ENCODE measurements at places on chromosomes 12 and 14. TPM values are rescaled to one million over a fixed set of nuclear protein-coding genes. Genes with fewer than 3 reads are reported as not detected.

Gene SLC6A15
- 0.82 TPM for polyA plus RNA-seq

Gene NXPH4
- 3.3 TPM for polyA plus RNA-seq

Gene NEUROD4
- polyA plus RNA-seq: not detected

Gene GYS2
- 0.32 TPM for polyA plus RNA-seq

Gene HOXC11
- 3.0 TPM for polyA plus RNA-seq

Gene SLC22A17
- polyA plus RNA-seq: 57.0 TPM

Gene PTPN11
- polyA plus RNA-seq: 72.0 TPM

Gene NTN4
- 102 TPM for polyA plus RNA-seq

Gene TMBIM4
- polyA plus RNA-seq: 159 TPM

Gene CRIP1
- 32.8 TPM for polyA plus RNA-seq

Gene PRR13
- 177 TPM for polyA plus RNA-seq

Gene KRT82
- not detected for polyA plus RNA-seq

Gene PLEKHG7
- 1.0 TPM for polyA plus RNA-seq

Gene CIROP
- 0.05 TPM for polyA plus RNA-seq

Gene TMTC1
- polyA plus RNA-seq: 23.9 TPM

Gene ITGB7
- 1.3 TPM for polyA plus RNA-seq

Gene DLK1
- 16.2 TPM for polyA plus RNA-seq

Gene KIF5A
- polyA plus RNA-seq: 0.72 TPM

Gene KRT80
- 0.82 TPM for polyA plus RNA-seq

Gene CGRRF1
- polyA plus RNA-seq: 35.4 TPM

Gene DPPA3
- not detected for polyA plus RNA-seq

Gene OTOGL
- 0.31 TPM for polyA plus RNA-seq

Gene BCL2L14
- 0.78 TPM for polyA plus RNA-seq

Gene SYNDIG1L
- polyA plus RNA-seq: 0.31 TPM

Gene BCAT1
- polyA plus RNA-seq: 51.0 TPM

Gene KRT79
- not detected for polyA plus RNA-seq

Gene FBRSL1
- polyA plus RNA-seq: 60.1 TPM
